Urinary bladder (tissue), 4 donors: ENCODE measurements at places on chromosomes 4 and X. TPM values are rescaled to one million over a fixed set of nuclear protein-coding genes. Genes with fewer than 3 reads are reported as not detected.

The PNMA3 gene
- total RNA-seq, result 0.42 TPM

The TCEAL6 gene
- total RNA-seq, result not detected

GRCh38 chrX:132737743-132738142, 220.7 kb downstream of the HS6ST2 start:
- DNase-seq, result no peak

- no peak for DNase-seq
These were observed 127.4 kb downstream of the SLC39A8 start for GRCh38 chr4:102217775-102218355.
